Stimulated activated CD8-positive, alpha-beta memory T cell treated with anti-CD3 and anti-CD28 coated beads, Interleukin-7, amount 100 ng/mL, for 4 hours (primary cell): ENCODE measurements at places on chromosomes 3 and 15.

DNA sequence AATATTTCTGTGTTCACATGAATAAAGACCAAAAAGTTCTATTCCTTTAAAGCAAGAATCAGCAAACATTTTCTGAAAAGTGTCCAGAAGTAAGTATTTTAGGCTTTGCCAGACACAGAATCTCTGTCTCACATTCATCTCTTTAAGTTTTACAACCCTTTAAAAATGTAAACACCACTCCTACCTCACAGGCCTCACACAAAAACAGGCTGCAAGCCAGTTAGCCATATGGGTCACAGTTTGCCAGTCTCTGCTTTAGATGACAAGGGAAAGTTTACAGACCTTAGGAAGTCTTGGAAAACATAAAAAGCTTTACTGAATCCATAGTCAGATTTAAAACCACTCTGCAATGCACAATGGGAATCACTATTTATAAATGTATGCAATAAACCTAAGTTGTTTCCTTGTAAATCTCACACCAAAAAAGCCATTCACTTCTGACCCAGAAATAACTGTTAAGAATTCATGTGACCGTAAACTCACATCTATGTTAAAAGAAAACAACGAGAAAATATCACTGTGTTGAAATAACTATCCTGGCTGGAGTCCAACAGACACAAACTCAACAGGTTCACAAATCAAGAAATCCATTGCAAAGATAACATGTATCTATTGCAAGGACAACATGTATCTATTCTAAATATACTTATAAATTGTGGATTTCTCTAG, 308.2 kb downstream of the ULK4 start:
- DNase-seq = no peak

GRCh38 chr3:177257006-177257405, 59.7 kb upstream of the TBL1XR1 start:
- DNase-seq = no peak

DNA sequence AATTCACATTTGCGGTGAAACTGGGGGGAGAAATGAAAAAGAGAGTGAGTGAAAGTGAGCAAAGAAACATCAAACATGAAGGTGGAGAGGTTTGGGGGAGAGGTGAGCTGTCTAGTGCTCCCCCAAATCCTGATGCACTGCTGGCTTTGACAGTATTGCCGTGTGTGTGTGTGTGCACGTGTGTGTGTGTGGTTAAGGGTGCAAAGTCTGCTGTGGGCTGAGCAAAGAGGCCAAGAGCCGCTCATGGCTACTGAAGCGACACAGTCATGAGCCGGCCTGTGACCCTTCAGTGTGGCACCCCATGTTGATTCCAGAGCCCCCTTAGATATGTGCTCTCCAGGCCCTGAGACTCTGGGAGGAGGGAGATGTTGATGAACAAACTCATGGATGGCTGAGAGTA, 94.3 kb downstream of the DGKG start:
- DNase-seq = no peak

DNA sequence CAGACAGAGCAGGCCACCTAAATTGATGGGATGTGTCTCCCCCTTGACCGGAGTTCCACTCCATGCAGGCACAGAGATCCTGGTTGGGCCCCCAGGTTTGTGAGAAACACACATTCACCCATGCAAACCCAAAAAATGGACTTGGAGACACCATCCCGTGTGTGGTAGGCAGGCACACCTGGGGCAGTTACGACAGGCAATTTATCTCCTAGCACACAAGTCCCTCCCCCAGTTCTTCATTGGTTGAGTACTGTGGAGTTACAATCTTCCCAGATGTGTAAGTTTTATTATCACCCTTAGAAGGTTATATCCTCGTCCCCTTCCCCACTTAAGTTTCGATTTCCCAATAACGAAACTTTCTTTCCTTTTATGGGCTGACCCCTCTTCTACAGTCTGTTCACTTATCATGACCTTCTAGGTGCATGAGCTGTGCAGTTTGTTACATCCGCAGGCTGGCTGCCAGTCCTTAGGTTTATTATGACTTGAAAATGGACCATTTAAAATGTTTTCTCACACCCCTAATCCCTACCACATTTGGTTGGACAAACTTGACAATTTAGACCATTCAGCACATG, 27.3 kb downstream of the ARL8B start:
- DNase-seq = no peak

- no peak for DNase-seq
Observed at GRCh38 chr3:16031434-16031833, 143.0 kb upstream of the GALNT15 start.

GRCh38 chr3:6168256-6168655, 692.7 kb upstream of the GRM7 start:
- no peak for DNase-seq

DNA sequence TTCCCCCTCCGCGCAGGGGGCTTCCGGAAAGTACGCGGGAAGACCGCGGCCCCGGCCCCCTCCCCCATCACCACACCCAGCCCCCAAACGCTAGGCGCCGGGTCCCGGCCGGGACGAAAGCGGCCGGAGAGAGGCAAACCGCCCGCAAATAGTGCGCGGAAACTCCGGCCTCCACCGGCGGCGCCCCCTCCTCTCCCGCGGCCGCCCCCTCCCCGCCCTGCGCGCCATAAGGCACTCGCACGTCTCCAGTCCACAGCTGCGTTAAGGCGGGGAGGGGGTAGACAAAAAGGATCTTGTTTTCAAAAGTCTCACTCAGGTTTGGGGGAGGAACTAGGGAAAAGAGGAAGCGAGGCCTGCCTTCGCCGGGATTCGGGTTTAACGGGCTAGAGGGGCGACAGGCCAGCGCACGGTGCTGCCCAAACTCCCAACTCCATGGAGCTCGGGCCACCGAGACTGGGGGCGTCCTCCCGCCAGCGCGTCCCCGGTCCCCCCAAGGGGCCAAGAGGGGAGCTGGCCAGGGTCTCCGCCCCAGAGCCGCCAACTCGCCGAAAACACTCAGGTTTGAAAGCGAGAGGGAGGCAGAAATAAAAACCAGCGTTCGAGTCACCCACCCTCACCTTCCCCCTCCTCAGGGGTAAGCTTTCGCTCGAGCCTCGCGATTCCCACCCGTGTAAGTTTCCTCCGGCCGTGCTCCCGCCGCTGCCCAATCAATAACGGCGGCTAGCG, 1.8 kb downstream of the ANP32A start:
- no peak for DNase-seq

DNA sequence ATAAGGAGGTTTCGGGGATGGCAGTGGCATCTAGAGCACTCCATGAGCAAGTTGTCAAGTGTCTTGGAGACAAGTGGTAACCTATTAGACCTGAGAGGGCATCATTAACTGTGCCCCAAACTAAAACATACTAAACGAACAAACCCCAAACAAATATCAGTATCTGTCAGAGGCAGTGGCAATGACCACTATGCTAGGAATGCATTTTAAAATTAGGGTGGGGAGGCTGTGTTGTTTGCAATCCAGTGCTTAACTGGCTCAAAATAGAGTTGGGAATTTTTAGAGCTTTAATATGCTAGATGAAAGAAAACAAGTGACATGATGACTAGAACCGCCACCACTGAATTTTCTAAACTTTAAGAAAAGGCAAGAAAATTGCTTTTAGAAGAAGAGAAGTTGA, 51.8 kb upstream of the TPRG1 start:
- no peak for DNase-seq

DNA sequence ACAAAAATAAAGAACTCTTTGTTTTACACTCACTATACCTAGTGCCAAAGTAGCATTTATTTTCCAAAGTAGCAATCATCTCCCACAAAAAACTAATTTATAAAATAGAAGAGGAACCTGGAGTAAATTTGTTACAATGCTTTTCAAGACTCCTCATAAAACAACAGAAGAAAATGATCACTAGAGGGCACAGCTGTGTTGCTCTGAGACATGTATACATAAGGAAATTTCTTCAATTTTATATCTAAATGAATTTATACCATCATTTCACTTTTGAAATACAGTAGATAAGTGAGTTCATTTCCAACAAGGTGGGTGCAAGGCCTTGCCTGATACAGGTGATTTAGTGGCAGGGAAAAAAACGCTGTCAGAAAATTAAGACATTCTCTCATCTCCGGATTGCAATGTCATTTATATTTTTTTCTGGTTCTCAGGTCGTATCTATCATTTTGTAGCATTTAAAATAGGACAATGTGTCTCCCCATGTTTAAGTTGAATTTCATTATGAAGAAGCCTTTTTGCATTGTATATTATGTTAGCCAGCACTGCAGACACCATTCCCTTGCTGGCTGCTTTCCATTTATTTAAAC, 25.3 kb upstream of the ARHGEF26 start:
- no peak for DNase-seq

DNA sequence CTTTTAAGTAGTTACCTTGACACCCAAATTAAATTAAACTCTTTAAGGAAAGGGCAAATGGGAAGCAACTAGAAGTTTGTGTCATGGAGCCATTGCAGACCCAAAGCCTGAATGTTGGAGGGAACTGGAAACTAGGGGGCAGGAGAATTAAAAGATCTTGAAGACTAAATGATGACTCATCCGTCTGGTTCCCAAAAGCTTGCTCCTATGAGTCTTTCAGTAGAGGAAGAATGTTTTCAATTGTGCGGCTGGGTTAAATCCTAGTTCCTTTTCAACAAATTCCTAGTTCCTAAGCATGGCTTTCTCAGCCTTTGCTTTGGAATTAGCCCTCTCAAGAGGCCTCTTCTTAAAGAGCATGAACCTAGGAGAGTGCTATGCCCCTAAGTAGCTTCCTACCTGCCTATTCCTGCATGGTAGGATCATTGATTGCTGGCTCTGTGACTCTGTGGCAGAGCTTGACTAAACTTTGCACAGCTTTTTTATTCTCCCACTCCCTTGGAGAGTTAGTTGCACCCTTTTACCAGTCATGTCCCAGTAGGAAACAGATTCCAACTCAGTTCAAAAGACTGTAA, 17.7 kb downstream of the CLEC3B start:
- no peak for DNase-seq

GRCh38 chr3:50164984-50165909, 10.1 kb downstream of the SEMA3F start:
- DNase-seq = no peak

GRCh38 chr3:98705694-98706093, 57.4 kb upstream of the ST3GAL6 start:
- no peak for DNase-seq

- no peak for DNase-seq
Observed at GRCh38 chr15:67925182-67925581, 85.3 kb upstream of the RNU6-1 start.

DNA sequence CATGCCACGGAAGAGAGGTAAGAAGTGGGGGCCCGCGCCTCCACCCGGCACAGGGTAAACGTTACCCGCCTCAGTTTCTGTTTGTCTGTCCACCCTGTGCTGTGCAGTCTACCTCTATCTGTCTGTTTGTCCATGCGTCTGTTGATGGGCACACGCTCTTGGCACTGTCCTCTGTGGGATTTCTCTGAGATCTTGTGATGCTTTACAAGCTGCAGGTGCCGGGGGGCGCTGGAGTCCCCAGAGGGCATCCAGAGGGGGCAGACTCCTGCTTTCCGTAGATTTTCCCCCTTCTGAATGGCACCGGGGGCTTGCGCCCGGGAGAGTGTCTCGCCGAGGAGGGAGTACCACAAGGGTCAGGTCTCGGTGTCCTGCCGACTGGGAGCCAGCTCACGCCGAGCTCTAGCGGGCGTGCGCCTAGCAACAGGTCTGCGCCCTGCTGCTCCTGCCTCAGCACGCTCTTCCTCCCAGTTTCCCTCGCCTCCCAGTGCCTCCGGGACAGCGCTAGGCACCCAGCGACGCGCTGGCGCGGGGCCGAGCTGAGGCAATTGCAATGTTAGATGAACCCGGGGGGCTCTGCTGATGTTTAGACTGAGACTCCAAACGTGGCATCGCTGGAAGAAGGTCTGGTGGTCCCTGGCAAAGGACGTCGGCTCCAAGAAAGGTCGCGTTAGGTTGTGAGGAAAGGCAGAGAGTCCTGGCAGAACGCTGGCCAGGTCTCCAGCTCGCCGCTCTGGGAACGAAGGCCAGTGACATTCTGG, 667 bp downstream of the CEMIP start:
- no peak for DNase-seq
